Right renal pelvis (tissue), 4 donors: ENCODE measurements at places on chromosomes 7 and 10.

DNA sequence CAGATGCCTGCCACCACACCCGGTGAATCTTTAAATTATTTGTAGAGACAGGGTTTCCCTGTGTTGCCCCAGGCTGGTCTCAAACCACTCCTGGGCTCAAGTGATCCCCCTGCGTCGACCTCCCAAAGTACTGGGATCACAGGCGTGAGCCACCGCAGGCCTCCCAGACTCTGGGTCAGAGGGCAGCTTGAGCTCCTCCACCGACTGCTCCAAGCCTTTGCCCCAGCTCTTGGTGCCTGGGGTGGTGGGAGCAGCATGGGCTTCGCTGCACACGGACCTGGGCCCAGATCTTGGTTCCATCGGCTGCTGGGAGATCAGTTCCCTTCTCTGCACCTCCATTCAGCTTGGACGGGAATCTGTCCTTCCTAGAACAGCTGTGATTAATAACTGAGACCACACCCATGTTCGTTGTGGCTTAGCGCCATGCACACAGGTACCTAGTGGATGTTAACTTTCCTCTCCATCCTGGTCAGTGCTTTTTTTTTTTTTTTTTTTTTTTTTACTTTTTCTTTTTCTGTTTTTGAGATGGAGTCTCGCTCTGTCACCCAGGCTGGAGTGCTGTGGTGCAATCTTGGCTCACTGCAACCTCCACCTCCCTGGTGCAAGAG, 125.3 kb downstream of the CUX1 start:
- DNase-seq = no peak

- no peak for DNase-seq
These were observed 2.0 kb downstream of the VOPP1 start for GRCh38 chr7:55570218-55570873.

DNA sequence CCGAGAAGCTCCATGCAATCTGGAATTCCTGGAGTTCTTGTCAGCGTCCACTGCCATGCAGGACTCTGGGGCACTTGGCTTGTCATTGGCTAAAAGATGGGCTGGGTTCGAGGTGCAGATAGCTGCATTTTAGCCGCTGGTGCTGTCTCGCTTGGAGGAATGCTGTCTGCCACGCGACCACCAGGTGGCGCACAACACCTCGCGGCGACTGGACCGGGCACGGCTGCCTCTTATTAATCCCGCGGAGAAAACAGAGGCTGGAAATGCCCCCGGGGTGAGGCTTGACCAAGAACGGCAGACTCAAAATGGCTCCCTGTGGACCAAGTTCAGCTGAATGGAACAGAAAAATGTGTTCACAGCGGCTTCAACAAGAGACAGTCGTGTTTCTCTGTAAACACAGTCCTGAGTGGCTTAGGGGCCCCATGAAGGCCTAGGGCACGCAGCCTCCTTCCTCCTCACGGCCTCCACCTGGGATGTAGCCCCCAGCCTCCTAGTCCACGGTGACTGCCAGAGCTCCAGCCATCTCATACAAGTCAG, 46.2 kb downstream of the AOC1 start:
- no peak for DNase-seq

DNA sequence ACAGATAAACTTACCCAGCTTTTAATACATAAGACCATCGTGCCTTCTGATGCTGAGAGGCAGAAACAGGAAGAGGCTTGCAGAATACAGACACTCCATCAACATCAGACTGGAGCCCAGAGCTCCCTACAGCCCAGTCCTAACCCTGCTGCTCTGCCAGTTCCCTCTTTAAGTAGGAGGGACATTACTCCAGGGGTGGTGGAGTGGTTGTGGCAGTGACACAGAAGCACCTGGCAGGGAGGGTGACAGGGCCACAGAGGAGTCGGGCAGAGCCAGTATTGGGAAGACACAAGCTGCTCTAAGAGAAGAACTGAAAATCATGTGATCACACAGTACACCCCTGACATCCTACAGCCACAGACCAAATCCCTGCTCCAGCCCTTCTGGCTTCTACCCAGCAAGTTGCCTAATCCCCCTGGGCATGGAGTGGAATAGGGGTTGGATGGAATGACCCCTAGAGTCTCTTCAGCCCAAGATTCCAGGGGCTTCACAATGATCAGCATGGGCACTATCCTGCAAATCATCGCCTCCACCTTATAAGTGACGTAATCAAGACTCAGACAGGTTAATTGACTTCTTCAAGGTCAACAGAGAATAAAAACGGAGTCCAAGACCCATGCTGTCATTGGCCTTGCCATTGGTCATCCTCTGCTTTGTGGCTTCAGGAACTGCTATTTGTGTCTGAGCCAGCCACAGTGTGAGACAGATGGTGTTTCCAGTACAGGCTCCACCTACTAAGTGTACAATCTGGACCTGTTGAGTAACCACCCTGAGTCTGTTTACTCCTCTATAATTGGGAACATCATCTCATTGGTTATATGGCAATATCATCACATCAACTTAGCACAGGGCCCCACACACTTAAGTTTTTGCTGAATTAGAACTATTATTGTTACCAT, 61.1 kb upstream of the ZMIZ1 start:
- no peak for DNase-seq

DNA sequence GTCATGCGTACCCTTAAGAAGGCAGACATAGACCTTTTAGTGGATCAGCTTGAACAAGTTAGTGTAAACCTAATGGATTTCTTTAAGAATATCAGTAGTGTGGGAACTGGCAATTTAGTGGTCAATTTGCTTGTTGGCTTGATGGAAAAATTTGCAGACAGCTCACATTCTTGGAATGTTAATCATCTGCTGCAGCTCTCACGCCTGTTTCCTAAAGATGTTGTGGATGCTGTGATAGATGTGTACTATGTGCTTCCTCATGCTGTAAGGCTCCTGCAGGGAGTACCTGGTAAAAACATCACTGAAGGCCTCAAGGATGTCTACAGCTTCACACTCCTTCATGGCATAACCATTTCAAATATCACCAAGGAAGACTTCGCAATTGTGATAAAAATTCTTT, 103.4 kb downstream of the ABCA13 start:
- no peak for DNase-seq

- DNase-seq = no peak
These were observed 197.3 kb downstream of the MACC1 start for GRCh38 chr7:20019757-20020432.

DNA sequence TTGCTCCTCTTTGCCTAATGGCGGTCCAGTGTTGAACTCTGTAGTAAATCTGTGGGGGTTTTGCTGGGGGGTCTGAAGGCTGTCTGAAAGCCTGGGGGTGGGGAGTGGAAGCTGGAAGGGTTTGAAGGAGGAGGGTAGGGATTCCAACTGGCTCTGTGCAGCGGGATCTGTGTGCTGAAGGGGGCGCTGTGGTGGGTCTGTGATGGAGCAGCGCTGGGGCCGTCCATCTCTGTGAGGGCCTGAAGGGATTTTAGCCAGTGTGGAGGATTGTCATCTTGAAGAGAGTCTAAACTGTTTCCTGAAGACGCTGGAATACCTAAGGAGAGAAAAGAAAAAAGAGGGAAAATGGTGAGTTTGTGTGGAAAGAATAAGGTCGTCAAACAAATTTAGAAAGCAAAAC, 129.2 kb downstream of the STRA8 start:
- no peak for DNase-seq

DNA sequence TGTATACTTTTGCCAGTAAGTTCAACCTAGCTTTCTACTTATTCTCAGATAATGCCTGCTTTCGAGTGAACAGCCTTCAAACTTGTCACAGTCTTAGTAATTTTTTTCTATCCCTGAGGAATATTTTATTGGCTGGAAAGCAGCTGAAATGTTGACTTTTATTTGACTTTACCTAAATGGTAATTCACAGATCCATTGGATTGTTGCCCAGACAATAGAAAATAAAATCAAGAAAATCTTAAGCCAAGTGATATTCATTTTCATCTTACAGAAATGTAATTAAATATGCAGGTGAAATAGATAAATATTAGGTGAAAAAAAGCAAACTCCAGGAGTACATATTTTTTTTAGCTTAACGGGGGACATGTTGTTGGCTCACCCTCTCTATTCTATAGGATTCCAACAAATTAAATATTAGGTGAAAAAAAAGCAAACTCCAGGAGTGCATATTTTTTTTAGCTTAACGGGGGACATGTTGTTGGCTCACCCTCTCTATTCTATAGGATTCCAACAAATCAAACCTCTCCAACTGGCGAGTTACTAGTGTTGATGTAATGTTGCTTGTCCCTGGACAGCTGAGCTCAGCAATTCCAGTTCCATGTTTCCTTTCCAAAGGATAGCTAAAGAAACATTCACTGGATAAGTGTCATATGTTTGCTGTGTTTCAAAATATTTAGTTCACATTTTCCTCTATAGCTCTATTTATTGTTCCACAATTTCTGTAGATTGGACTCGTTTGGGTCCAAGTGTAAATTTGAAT, 4.2 kb downstream of the TMEM26 start:
- DNase-seq = no peak

- DNase-seq = no peak
These were observed 74.8 kb upstream of the RPA3 start for GRCh38 chr7:7793249-7793648.
